ENCODE measurements at places on chromosomes 1 and 21.

- DNase-seq = no peak
These were observed 18.8 kb upstream of the SELP start for GRCh38 chr1:169648709-169649108.

DNA sequence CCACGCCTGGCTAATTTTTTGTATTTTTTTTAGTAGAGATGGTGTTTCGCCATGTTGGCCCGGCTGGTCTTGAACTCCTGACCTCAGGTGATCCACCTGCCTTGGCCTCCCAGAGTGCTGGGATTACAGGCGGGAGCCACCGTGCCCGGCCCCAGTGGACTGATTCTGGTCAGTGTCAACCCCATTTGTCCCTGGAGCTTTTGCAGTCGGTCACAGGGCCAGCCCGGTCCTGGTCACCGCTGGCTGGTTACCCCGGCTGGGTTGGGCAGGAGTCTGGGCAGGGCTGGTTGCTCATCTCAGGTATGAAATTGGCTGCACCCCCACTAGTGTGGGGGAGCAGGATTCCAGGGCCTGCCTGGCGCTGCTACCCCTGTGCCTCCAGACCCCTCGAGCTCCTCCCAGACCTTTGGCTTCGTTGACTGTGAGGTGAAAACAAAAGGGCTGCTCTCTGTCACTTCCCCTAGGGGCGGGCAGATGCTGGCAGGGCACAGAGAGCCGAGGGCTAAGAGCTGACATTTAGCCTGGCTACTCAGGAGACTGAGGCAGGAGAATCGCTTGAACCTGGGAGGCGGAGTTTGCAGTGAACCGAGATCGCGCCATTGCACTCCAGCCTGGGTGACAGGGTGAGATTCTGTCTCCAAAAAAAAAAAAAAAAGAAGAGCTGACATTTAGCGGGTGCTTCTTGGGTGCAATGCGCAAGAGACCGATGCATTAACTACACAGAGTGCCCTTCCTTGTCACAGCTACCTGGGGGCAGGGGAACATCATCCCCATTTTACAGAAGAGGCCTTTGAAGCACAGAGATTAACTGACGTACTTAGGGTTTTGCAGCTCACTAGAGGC is 10.6 kb downstream of the TNFRSF1B start:
- no peak for DNase-seq

- no peak for DNase-seq
These were observed 10.7 kb downstream of the EPHA2 start for GRCh38 chr1:16145030-16145661.

DNA sequence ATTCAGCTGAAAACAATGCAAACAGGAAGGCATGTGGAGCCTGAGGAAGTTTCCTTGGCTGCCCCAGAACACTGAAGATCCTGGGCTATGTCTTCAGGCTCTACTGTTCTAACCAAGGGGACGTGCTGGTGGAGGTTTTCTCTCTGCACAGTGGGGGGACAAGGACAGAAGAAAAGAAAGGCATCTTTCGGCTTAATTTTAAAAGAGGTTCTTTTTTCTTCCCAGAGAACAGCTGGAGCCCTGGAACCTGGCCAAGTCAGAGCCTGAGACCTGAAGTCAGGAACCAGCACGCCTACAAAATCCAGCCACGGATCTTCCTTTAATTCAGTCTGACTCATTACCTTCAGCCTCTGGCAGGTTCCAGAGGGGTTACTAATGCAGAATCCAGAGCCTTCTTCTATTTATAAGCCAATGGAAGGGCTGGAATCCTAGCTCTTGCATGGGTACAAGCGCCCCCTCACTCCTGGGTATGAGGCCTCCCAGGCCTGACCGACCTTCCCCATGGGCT is 19.8 kb downstream of the CTNNBIP1 start:
- DNase-seq = no peak

- no peak for DNase-seq
These were observed 251.5 kb downstream of the PTPRC start for GRCh38 chr1:198890214-198890930.

DNA sequence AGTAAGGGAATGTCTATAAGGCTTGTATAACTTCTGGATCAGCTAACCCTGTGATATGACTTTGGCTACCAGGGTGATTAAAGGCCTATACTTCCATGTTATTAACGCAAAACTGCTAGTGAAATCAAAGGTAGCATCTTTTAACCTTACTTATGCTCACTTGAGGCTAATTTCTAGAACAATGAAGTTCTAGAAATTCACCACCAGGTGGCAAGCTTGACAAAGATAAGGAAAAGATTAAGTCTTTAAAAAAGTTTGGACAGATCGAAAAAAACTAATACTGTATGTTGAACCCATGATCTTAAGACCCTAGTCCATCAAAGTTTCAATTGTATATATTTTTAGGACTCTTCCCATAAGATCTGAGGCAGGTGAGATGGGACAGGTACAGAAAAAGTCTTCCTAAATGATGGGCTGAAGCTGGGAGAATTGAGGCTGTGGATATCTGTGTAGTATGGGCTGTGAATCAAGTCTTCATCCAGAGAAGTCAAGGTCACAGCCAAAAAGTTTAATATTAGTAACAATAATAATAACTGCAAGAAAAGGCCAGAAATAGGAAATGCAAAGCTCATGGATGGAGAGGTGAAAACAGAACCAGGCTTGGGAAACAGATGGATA is 18.8 kb downstream of the KYAT3 start:
- DNase-seq = no peak

DNA sequence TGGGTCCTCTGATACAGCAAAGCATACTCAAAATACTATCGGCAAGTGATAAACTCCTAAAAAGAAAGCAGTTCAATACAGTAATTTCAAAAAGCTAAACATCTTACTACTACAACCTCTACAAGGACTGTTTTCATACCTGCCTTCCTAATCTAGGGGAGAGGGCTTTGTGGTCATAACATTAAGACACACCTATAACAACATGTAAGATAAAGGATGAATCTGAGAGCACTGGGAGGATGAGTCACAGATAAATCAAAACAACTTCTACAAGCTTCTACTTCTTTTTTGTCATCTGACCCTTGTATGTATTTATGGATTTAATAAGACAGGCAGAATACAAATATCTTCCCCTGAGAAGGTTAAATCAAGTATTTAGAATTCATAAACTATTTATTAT is 40.0 kb downstream of the LTN1 start:
- no peak for DNase-seq

DNA sequence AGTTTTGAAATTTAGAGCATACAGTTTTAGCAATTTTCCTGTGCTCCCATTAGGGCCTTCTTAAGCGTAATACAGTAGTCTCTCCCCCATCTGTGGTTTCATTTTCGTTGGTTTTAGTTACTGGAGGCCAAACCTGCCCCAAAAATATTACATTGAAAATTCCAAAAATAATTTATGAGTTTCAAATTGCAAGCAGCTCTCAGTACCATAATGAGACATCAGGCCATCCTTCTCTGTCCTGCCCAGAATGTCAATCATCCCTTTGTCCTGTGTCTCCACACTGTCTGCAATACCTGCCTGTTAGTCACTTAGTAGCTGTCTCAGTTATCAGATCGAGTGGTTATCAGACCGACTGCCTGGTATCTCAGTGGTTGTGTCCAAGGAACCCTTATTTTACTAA is 45.4 kb downstream of the ADSS2 start:
- no peak for DNase-seq

Measured in NCI-H1092 (cell line).